ENCODE measurements at places on chromosomes 5 and 9.

DNA sequence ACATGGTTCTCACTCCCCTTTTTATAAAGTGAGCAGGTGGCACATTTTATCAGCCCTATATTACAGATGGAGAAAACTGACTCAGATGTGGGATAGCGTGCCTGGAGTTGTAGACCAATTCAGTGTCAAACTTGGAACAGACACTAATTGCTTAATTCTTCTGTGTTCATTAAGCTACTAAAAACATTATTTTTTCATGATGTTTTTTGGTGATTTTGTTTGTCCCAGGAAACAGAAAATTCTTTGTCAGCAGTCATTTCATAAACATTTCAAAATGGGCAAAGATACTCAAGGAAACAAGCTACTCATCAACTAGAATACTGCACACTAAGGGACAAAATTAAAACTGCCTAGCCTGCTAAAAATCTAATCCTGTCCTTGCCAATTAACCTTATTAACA lies 2.2 kb downstream of the ABHD17B start:
- DNase-seq: no peak

- DNase-seq: no peak
Measured at GRCh38 chr9:133845440-133845839, 107.3 kb upstream of the SARDH start.

DNA sequence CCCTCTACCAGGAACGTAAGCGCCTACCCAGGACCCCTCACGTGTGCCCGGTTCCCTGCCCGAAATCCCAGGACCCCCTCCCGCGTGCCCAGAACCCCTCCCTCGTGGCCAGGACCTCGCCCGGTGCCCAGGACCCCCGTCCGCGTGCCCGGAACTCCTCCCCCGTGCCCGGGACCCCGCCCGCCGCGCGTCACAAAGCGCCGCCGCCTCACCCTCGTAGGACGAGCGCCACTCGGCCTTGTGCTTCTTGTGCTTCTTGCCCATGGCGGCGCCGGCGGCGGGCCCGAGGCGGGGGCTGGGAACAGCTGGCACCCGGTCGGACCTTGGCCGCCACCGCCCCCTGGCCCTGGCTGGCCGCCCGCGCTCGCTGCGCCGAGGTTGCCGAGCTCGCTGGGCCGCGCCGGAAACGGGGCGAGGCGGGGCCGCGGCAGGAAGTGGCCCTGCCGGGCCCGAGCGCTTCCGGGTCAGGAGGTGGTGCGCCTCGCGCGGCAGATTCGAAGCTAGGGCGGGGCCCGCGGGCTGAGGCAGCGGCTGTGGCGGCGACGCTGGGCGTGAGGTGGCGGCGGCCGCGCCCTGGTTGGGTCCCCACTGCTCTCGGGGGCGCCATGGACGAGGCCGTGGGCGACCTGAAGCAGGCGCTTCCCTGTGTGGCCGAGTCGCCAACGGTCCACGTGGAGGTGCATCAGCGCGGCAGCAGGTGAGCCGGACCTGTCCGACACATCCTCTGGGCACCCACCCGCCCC lies at the start of the genes BRD9 and TRIP13:
BRD9 (minus strand) TSS at position 408 of the 743 bp plus-strand sequence; CDS start at position 264, 144 bp downstream.
TRIP13 (plus strand) TSS at position 491 of the 743 bp plus-strand sequence; CDS start at position 606, 115 bp downstream.
- peak; percentile 4 for DNase-seq

GRCh38 chr5:61467766-61468482 lies 135.9 kb downstream of the ZSWIM6 start:
- no peak for DNase-seq

- no peak for DNase-seq
Measured at GRCh38 chr5:66867618-66868322, 271.6 kb downstream of the MAST4 start.

GRCh38 chr5:145341842-145342241 lies 493.3 kb downstream of the PRELID2 start:
- no peak for DNase-seq

DNA sequence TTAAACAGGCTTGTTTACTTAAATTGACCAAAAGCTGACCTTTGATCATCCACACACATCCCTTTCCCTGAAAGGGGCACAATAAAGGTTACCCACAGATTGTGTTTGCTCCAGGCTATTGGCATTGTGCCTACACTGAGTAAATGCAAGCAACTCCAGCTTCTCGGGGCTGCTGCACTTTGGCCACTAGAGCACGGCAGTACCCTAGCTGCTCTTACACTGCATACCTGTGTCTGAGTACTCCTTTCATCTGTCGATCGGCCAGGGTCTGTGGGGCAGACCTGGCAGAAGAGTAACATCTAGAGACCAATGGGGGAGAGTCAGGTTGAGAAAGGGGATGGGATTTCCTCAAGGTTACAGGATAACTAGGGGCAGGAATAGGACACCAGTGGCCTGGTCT lies 281.9 kb upstream of the NMUR2 start:
- no peak for DNase-seq

DNA sequence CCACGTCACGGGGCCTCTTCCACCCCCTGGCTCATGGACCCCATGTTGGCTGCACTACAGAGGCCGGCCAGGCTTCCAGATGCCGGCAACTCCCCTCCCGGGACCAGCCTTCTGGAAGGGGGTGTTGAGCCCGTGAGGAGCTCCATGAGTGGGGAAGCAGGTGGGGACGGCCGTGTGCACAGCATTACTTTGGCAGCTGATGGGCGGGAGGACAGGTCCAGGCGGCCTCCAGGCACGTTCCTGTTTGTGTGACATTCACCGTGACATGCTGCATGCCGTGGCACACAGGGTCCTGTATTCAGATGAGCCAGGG lies 29.1 kb upstream of the ABO start:
- DNase-seq: no peak

- DNase-seq: no peak
Measured at GRCh38 chr5:142317753-142318152, 7.1 kb downstream of the SPRY4 start.

- DNase-seq: no peak
Measured at GRCh38 chr5:128984480-128984879, 19.2 kb downstream of the SLC27A6 start.

DNA sequence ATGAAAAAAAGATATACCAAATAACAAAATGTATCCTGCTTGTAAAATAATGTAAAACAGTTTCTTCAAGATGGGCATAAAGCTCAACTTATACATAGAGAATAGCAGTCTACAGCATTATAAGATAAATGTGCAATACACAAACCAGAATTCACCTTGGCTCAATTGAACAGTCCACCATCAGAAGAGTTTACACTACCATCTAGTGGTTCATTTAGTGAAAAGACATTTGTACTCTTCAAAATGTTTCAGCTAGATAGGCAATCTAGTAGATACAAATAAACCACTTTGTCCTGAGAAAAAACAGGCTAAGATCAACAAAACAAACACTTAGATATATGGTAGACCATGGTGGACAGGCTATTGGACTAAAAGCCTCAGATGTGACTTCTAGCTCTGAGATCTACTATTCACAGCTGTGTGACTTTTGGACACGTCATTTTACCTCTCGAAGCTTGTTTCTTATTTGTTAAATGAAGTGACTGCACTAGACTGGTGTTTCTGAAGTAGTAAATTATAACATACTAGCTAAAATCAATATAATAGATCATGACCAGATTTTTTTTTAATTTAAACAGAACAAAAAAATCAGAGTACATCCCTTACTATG lies 22.1 kb upstream of the TPD52L3 start:
- peak; percentile 23 for DNase-seq

DNA sequence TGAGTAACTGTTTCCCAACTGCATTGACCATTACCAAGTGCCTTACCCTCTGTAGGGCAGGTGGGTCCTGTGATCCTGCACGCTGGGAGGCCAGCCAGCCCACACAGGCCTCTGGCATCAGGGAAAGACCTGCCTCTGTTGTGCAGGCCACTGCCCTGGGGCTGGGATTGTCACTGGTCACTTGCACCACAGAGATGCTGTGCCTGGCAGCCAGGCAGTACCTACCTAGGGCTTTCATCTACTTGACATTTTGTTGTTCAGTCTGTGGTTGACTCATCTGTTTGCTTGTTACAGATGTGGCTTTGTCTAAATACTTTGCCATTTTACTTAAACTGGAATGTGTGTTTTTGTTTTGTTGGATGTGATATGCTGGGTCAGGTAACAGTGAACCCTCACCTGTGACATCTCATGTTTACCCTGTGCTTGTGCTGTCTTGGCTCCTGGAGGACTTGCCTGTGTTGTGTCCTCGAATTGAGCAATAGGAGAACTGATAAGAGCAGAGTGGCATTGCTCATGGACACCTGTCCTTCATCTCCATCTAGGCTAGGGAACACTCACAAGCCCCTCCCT lies 32.8 kb downstream of the SECISBP2 start:
- DNase-seq: no peak

DNA sequence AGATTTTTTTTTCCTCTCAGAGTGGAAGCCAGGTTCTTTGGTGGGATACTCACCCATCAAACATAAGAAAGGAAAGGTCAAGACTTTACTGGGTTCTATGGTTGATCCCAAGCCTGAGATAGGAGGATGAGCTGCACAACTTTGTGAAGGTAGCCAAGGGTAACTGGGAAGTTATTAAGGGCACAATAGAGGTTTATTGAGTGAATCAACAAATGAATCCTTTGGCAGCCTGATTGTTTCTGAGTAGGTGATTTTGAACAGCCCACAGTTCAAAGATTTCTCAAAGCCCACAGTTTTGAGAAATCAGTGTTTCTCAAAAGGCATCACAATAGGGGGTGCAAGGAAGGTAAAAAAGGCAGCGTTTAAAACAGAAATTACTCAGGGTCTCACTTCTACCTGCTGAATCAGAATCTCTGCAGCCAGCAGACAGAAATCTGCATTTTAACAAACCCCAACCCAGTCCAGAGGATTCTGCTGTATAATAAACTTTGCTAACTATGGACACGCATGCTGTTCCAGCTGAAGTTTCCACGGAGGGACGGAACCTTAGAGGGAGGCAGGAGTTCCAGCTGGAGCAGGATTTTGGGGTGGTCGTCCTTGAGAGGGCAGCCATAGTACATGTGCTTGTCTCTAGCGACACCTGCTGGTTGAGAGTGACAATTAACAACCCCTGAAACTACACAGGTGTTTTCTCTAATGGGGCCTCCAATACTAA lies 32.7 kb upstream of the FSD1L start:
- DNase-seq: no peak

- DNase-seq: no peak
Measured at GRCh38 chr9:126165755-126166154, 160.9 kb upstream of the MVB12B start.

DNA sequence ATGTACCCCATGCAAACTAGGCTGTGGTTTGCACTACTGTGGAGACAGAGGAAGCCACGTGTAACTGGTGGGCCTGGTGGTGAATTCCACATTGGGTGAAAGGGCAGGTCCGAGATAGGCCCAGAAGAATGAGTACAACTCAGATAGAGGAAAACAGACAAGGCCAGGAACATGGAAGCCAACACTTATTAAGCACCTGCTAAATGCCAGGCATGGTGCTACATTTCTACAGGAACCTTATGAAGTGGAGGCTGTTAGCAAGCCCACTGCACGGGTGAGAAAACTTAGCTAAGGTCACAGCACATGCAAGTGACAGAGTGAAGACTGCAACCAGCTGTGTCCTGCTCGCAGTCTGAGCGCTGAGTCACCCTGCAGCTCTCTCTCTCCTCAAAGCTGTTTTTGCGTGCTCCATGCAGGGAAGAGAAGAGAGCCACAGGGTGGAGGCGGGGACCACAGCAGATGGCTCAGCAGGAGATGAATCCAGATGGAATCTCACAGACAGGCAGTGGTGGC lies 65.5 kb upstream of the SPTLC1 start:
- DNase-seq: no peak

- no peak for DNase-seq
Measured at GRCh38 chr5:66442951-66443445, 153.2 kb upstream of the MAST4 start.

GRCh38 chr9:106961623-106962022 lies 98.7 kb downstream of the ZNF462 start:
- no peak for DNase-seq

- DNase-seq: no peak
Measured at GRCh38 chr9:89880161-89880560, 275.3 kb downstream of the GADD45G start.

GRCh38 chr9:24572406-24572805 lies 26.7 kb upstream of the IZUMO3 start:
- no peak for DNase-seq

DNA sequence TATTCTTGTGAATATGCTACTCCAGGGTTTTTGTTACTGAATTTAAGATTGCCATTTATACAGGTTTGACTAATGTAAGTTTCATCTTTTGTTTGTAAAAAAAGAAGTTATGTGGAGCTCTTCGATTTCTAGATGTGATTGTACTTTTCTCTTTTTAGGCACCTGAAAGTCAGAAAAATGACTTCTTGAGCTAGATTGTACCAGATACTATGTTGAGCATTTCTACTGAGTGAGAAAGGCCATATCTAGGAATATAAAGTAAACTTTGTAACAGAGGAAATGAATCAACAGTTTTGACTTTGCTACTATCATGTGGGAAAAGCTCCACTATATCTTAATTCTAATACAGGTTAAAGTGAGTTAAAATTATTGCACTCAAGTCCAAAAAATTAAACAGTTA lies 25.1 kb downstream of the SMC5 start:
- no peak for DNase-seq

GRCh38 chr9:120941046-120941770 lies 14.6 kb upstream of the TRAF1 start:
- DNase-seq: no peak

GRCh38 chr5:115386657-115387056 lies 90.2 kb upstream of the CCDC112 start:
- no peak for DNase-seq

DNA sequence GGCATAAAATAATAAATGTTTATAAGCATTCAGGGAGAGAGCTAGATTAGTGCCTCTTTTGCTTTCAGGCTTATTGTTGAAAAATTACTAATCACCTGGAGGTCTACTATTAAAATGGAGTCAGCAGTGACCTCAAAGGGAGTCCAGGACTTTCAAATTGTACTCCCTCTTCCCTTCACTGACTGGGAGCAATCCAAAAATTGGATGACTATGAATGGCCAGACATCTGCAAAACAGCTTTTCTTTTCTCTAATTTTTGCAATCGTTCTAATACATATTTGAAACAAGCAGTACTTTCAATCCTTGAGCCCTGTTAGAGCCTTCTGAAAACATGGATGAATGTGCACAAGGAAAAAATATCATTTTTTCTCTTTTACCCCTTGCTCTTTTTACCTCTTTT lies 461.8 kb downstream of the TMEM232 start:
- no peak for DNase-seq

DNA sequence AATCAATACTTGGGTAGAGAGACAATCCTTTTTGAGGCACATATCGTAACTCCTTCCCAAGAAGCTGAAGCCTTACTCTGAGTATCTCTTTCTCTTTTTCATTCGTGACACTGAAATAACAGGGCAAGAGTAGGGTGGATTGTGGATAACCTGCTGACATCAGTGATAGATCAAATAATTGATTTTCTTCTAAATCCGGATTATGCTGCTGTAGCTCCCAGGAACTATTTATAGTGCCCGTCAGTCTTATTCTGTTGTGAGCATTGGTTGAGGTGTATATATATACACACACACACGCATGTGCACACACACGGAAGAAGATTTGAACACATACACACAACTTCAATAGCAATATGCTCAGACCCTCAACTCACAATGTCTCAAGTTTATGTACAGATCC lies 43.2 kb upstream of the GLRA1 start:
- no peak for DNase-seq

- DNase-seq: no peak
Measured at GRCh38 chr9:137606005-137606621, 627 bp downstream of the ARRDC1 start.

- no peak for DNase-seq
Measured at GRCh38 chr9:89666364-89666763, 61.6 kb downstream of the GADD45G start.

- no peak for DNase-seq
Measured at GRCh38 chr5:42719034-42719433, 37.6 kb upstream of the CCDC152 start.
